ENCODE measurements at places on chromosomes 3 and 15.

DNA sequence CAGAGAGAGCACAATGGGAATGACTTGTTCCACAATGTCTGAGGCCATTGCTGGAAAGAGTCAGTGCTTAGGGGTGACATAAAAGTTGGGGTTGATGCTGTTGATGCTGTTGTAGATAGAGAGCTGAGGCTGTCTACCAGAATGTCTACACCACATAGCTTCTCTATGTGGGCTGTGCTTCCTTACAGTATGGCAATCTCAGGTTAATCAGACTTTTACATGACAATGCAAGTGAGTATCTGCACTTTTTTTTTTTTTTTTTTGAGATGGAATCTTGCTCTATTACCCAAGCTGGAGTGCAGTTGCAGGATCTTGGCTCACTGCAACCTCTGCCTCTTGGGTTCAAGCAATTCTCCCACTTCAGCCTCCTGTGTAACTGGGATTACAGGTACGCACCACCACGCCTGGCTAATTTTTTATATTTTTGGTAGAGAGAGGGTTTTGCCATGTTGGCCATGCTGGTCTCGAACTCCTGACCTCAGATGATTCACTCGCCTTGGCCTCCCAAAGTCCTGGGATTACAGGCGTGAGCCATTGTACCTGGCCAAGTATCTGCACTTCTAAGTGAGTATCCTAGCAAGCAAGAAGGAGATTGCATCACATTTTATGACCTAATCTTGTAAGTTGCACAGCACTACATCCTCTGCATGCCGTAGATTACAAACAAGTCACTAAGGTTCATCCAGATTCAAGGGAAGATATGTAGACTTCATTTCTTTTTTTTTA lies 28.7 kb downstream of the DLEC1 start:
- DNase-seq: no peak

GRCh38 chr15:94383041-94383440 lies 151.7 kb downstream of the MCTP2 start:
- no peak for DNase-seq

- no peak for DNase-seq
Measured at GRCh38 chr3:16720367-16720940, 115.2 kb upstream of the DAZL start.

- DNase-seq: no peak
Measured at GRCh38 chr3:121517953-121518655, 27.7 kb downstream of the POLQ start.

GRCh38 chr3:66622756-66623457 lies 122.1 kb upstream of the LRIG1 start:
- no peak for DNase-seq

DNA sequence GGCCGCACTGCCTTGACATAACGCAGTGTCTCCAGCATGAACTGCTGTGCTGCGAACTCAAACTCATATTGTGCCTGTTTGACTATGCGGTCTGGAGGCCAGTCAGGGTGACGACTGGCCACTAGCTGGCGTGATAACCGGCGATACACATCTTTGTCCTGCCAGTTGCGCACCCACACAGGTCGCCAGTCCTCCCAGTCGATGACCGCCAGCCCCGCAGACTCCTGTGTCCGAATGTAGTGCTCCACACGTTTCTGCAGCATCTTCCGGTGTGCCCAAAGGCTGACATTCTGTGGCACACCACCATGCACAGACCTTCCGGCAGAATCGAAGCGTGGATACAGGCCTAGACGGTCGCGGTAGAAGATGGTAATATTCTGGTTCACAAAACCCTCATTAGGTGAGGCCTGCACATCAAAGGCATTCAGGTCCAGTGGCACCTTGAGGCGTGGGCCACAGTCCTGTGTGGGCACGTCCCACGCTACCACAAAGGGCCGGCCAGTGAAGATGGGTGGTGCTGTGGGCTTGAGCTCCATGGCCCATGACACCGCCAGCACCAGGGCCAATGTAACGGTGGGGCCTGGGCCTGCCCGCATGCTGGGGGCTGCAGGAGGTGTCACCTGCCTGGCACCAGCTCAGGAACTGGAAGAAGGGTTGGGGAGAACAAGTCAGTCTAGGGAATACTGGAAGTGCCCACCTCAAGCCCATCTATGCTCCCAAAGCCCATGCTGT lies 2.5 kb downstream of the HYAL2 start:
- DNase-seq: no peak

DNA sequence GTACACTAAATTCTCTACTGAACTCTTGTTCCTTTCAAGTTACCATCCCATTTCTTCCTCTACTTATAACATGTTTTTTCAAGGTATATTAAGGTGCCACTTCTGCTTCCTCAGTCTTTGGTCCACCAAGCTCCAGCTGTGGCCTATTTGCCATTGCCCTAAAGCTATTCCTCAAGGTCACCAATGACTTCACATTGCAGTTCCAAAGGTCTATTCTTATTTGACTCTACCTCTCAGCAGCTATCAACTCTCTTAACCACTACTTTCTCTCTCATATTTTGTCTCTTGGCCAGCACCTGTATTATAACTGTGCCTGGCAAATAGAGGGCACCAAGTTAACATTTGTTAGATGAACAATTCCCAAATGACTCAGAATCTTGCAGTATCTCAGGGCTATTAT lies 354.7 kb downstream of the PLCL2 start:
- no peak for DNase-seq

GRCh38 chr15:74200871-74201419 lies 1.6 kb downstream of the STRA6 start:
- no peak for DNase-seq

- DNase-seq: no peak
Measured at GRCh38 chr3:184599143-184599542, 37.6 kb downstream of the EPHB3 start.

- DNase-seq: no peak
Measured at GRCh38 chr3:23390446-23390845, 187.3 kb downstream of the UBE2E2 start.

GRCh38 chr3:72480366-72480765 lies 367.9 kb downstream of the SHQ1 start:
- no peak for DNase-seq

DNA sequence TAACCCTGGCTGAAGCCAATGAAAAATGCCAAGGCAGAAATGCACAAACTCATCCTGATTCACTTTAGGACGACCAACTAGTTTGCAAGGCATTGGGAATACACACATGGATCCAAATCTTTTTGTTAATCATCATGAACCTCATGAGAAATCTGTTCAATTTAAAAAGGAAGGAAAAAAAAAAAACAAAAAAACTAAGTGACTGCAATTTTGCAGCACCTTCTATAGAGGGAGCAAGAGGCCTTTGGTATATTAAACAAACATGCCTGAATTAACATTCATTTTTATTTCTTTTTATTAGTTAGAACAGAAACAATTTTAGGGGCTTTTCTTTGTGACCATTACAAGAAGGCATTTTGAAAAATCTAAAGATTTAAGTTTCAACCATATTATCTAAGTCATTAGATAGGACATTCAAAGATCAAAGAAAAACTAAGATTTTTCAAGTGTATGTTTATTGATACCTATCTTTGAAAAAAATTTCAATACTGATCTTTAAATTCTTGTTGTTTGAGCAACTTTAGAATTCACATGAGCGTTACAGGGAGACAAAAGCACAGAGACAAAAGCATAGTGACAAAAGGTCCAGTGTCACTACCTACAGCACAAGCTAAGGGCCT lies 182.4 kb downstream of the CBLB start:
- DNase-seq: no peak
